B cell (primary cell): ENCODE measurements at places on chromosomes 1 and 21. TPM values are rescaled to one million over a fixed set of nuclear protein-coding genes. Genes with fewer than 3 reads are reported as not detected.

The TPTE gene
- total RNA-seq, result not detected in 2 replicates

The LCE1D gene
- not detected in 2 replicates for total RNA-seq

The FCRL2 gene
- total RNA-seq, result 78.3 and 81.0 TPM in 2 replicates

The GUCA2A gene
- total RNA-seq, result not detected in 2 replicates

The OR2L8 gene
- total RNA-seq, result 0.44 and 0.94 TPM in 2 replicates

The AMY2A gene
- total RNA-seq, result not detected in 2 replicates

The CDC42SE1 gene
- 230 and 238 TPM in 2 replicates for total RNA-seq

The TNFRSF8 gene
- 0.34 and 0.57 TPM in 2 replicates for total RNA-seq

The LY9 gene
- total RNA-seq, result 365 and 367 TPM in 2 replicates

The LINGO4 gene
- total RNA-seq, result not detected in 2 replicates

The PLA2G2F gene
- total RNA-seq, result not detected in 2 replicates

The FCGR2B gene
- 143 and 144 TPM in 2 replicates for total RNA-seq

The PRDM16 gene
- 0.12 and 0.22 TPM in 2 replicates for total RNA-seq

The NBPF9 gene
- total RNA-seq, result 36.7 and 40.3 TPM in 2 replicates

The A3GALT2 gene
- not detected in 2 replicates for total RNA-seq

The ANKRD35 gene
- total RNA-seq, result not detected in 2 replicates

The ANKRD34A gene
- 1.8 and 2.8 TPM in 2 replicates for total RNA-seq

The NKAIN1 gene
- total RNA-seq, result not detected in 2 replicates

The ELF3 gene
- 1.5 and 1.6 TPM in 2 replicates for total RNA-seq

The ZNF436 gene
- 9.4 and 10.1 TPM in 2 replicates for total RNA-seq

The FCRL5 gene
- total RNA-seq, result 34.0 and 35.0 TPM in 2 replicates

The MTHFR gene
- 109 and 114 TPM in 2 replicates for total RNA-seq

The ECM1 gene
- total RNA-seq, result 1.9 and 2.5 TPM in 2 replicates

The GSTM2 gene
- total RNA-seq, result 42.9 and 43.3 TPM in 2 replicates

The RGSL1 gene
- total RNA-seq, result not detected in 2 replicates

The PRAMEF17 gene
- not detected in 2 replicates for total RNA-seq

The CD1E gene
- not detected in 2 replicates for total RNA-seq
